ENCODE measurements at places on chromosomes 5 and 9. TPM values are rescaled to one million over a fixed set of nuclear protein-coding genes. Genes with fewer than 3 reads are reported as not detected.
A peak's percentile ranks its signal among the peaks of the same experiment; 100 is the strongest.

The C9orf153 gene
- 0.28 TPM for total RNA-seq

DNA sequence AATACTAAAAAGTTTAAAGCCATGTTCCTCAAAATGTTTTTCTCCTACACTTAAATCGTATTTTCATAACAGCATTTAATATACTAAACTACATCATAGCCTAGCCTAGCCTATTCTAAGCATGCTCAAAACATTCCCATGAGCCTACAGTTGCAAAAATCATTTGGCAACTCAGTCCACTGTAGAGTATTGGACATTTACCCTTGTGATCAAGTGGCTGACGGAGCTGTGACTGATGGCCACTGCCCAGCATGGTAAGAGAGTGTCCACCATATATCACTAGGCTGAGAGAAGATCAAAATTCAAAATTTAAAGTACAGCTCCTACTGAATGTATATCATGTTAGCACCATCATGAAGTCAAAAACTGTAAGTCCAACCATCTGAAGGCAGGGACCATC lies 30.9 kb downstream of the SEMA5A start:
- DNase-seq: no peak

DNA sequence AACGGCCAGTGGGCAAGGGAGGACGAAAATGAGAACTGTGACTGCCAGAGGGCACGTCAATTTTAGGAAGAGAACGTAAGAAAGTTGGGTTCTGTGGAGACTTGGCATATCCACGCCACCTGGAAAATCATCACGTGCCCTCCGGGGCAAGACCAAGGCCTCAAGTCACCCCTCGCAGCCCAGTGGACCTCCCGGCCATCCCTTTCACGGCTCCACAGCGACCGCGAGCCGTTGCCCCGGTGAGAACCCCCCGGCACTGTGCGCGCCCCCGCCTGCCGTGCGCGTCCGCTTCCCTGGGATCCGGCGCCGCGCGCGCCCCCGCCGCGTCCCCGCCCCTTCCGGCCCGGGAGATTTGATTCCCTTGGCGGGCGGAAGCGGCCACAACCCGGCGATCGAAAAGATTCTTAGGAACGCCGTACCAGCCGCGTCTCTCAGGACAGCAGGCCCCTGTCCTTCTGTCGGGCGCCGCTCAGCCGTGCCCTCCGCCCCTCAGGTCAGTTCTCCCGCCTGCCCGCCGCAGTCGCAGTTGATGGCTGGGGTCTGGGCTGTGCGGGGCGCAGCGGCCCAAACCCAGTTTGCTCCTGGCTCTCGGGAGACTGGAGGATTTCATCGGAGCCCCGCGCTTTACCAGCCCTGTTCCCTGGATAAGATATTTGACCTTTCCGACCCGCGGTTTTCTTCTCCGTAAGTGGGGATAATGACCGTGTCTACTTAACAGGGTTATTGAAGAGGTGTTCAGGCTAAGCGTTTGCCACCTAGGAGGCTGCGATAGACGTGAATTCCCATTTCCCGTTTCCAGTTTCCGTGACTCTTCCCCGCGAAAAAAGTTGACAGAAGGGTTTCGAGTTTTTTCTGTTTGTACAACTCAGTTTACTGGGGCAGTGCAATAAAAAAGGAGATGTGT lies at the start of gene MELK:
Gene MELK, plus strand, starts transcription at position 381 of the 904 bp plus-strand sequence. CDS start 8,787 bp downstream, outside the sequence.
- peak; percentile 94 for DNase-seq

DNA sequence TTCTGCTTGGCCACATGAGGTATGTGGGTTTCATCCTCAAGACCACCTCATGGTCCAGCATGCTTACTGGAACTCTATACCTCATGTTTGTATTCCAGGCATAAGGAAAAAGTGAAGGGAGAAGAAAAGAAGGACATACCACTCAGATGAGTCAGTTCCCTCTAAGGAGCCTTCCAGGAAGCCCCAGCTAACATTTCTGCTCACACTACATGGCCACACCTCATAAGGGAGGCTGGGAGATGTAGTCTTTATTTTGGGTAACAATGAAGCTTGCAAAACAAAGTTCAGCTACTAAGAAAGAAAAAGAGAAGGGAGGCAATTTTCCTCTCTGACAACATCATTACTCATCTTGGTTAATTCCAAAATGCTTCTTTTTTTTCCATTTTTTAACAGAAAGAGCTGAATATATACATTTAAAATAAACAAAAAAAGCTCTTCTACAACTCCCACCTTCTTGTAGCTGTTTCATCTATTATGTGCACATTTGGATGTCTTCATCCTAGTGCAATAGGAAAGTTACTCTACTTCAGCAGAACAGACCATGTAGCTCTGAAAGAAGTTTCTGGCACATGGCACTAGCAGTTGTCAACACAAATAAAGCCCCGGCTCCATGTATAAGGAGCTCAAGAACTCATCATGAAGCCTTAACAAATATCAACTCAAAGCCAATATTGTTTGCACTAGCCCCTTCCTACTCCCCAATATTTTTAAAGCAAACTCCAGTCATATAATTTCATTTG lies 123.6 kb upstream of the CCDC112 start:
- no peak for DNase-seq

DNA sequence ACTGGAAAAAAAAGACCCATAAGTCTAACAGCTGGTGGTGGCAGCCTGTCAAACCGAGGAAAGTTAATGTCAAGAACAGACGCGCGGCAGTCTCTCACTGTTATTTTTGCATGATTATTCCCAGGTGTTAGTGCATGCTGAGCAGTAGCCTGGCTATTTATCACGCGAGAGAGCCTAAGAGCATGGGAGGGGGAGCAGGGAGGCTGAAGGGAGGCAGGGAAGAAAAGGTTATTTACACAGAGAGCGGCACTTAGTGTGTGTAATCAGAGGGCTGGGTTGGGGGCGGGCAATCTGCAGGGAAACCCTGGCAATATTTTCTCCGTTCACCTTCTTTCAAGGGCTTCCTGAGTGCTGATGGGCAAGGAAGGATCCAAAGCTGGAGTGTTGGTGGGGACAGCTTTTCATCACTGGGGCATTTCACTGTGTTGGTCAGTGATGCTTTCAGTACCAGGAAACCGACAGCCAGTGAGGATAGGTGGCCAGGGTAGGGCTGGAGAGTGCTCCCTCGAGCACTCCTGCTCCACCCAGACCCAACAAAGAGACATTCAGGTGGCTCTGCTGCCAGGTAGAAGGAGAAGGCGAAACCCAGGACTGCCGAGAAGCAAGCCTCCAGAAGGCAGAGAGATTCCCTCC lies 39.6 kb downstream of the ZNF608 start:
- DNase-seq: no peak

- DNase-seq: no peak
Measured at GRCh38 chr9:98410185-98410697, 154.8 kb upstream of the TBC1D2 start.

The TEX48 gene
- not detected for total RNA-seq

All from posterior vena cava (tissue), 2 donors.